ENCODE measurements at places on chromosomes 13 and 19.

DNA sequence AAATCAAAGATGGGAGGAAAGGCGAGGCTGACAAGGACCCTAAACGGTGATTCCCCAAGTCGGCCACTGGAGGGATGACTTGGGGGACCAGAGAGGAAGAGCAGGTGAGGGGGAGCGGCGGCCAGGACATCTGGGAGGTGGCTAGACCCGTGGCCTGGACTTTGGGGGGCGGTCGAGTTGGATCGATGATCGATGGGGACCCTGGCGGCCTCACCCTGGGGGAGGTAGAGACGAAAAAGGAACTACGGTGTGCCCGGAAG, 7.7 kb upstream of the CIRBP start:
- no peak for DNase-seq

DNA sequence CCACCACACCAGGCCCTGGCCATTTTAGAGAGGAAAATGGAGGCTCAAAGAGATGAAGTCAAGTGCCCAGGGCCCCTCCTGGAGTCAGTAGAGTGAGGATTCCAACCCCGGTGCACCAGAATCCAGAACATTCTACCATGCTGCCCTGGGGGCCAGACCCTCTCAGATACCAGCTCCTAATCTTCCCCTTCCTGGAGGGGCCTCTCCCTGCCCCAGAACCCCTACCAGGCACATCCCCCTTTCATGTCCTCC, 11.1 kb downstream of the CAPN12 start:
- DNase-seq: no peak

DNA sequence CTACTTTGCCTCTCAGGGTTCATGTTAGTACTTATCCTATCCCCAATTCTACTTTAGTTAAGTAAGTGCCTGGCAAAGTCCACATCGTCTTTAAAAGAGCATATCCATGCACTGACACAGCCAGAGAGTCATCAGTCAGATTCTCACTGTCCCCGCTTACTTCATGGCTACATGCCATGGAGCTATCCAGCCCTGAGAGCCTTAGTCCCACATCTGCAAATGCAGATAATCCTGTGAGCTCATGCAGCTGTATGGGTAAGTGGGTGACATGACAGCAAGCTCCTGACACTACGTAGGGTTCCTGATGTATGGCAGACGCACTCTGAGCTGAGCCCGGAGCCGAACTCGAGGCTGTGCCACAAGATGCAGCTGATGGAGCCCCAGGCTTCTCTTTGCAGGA, 661.5 kb downstream of the LIG4 start:
- DNase-seq: no peak

GRCh38 chr19:40555978-40556689, 20.5 kb upstream of the SHKBP1 start:
- no peak for DNase-seq

GRCh38 chr13:73697166-73697565, 437.0 kb downstream of the KLF12 start:
- no peak for DNase-seq

DNA sequence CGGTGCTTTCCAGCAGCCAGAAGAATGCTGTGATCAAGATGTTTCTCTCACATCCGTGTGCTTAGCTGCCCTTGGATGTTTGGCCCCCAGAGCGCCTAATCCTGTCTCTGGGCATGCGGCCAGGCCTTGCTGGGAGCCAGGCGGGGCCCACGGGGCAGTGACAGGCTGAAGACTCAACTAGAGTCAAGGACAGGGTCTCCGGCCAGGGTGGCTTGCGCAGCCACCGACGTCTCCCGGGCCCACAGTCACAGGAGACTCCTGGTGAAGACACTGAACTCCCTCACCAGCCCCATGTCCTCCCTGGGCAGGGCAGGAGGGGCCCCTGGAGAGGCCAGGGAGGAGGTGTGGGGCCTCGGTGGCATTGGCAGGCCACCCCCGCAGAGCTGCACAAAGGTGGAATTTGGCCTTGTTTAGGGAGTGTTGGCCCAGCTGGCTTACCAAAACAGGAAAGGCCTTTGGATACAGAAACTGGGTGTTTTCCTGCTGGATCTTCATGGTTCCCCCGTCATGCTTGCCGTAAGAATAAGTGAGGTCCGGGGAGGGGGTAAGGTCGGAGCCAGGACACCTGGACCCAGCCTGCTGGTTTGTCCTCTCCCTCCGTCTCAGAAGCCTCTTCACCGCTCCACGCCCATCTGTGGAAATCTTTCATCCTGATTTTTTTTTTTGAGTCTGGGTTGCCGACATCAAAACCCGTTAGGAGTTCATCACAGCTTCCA, 10.0 kb upstream of the NDUFS7 start:
- DNase-seq: peak; percentile 90

- DNase-seq: no peak
These were observed 19.3 kb upstream of the RASA3 start for GRCh38 chr13:114151565-114152284.

DNA sequence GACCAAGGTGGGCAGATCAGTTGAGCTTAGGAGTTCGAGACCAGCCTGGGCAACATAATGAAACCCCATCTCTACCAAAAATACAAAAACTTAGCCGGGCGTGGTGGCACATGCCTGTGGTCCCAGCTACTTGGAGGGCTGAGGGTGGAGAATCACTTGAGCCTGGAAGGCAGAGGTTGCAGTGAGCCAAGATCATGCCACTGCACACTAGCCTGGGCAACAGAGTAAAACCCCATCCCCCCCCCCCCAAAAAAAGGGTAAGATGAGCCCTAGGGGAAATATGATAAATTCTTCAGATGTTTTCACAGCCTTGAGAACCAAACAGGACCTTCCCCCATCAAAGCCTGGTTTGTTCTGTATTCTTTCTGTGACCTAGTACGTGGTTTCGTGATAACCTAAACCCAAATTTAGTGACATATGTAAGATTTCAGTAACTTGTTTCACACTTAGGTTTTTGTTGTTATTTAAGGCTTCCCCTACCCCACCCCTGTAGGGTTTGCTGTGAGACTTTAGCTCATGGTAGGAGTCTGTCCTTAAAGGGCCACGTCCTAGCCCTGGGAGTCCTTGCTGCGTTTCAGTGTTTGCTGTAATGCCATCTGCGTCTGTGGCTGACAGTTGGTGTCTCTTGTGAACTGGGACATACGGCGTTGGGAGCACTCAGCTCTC, 49.6 kb downstream of the MYO9B start:
- no peak for DNase-seq

- no peak for DNase-seq
These were observed 97.9 kb downstream of the DOCK9 start for GRCh38 chr13:98879957-98880356.

DNA sequence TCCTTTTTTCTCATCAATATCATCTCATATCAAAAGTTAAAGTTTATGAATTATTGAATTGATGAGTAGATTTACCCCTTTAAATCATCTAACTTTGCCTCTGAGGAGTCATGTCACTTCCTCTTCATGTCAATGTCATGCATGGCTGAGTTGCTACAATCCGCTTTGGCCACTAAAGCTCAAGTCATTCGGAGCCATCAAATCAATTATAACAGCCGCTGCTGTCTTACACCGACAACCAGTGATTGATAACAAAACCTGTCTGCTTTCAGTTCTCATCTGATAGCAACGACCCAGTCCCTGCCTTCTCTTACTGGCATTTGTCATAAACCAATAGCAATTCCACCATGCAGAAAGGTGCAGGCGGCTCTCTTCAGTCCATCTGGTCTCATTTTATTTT, 429.3 kb downstream of the DIAPH3 start:
- no peak for DNase-seq

DNA sequence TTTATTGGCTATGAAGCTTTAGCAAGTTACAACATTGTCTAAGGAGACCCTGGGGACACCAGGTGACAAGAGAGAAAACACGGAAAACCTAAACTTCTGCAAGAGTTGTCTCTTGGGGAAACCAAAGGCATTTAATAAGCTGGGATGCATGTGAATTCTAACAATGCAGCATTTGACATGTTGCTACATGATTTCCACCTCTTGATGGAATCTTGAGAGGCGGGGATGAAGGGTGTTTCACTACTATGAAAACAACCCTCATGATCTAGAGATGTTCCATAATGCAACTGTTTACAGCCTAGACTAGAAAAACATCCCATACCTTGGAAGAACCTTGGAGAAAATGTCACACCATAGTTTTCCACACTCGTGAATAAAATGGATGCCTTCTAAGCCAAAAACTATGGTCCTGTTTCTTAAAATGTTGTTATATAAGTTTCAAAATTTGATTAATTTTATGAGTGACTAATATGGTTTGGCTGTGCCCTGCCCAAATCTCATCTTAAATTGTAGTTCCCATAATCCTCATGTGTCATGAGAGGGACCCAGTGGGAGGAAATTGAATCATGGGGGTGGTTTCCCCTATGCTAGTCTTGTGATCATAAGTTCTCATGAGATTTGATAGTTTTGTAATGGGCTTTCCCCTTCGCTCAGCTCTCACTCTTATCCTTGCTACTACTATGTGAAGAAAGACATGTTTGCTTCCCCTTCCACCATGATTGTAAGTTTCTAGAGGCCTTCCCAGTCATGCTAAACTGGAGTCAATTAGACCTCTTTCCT, 164.6 kb downstream of the TNFSF13B start:
- no peak for DNase-seq

DNA sequence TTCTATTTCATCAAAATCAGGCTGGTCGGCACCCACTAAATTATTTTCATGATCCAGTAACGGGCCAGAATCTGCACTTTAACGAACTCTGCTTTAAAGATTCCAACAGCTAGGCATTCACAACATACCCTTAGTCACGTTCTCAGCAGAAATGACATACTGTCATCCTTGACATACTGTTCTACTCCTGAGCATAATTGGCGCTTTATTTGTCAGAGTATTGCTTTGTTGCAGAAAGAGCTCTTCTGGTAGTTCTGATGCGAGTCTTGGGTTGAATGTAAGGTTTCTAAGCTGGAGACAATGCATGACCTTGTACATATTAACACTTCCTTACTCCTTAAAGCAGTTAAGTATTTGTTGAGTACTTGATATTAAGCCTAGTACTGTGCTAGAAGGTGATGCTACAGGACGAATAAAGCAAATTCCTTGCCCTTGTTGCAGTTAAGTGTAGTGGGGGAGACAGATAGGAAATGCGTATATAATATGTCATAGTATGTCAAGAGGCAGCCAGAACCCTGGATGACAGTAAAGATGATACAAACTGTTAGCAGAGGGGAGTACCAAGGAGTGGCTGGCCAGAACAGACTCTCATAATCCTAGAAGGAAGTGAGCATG, 32.2 kb downstream of the FRY start:
- no peak for DNase-seq

GRCh38 chr19:30855442-30855841, 483.3 kb downstream of the ZNF536 start:
- no peak for DNase-seq

DNA sequence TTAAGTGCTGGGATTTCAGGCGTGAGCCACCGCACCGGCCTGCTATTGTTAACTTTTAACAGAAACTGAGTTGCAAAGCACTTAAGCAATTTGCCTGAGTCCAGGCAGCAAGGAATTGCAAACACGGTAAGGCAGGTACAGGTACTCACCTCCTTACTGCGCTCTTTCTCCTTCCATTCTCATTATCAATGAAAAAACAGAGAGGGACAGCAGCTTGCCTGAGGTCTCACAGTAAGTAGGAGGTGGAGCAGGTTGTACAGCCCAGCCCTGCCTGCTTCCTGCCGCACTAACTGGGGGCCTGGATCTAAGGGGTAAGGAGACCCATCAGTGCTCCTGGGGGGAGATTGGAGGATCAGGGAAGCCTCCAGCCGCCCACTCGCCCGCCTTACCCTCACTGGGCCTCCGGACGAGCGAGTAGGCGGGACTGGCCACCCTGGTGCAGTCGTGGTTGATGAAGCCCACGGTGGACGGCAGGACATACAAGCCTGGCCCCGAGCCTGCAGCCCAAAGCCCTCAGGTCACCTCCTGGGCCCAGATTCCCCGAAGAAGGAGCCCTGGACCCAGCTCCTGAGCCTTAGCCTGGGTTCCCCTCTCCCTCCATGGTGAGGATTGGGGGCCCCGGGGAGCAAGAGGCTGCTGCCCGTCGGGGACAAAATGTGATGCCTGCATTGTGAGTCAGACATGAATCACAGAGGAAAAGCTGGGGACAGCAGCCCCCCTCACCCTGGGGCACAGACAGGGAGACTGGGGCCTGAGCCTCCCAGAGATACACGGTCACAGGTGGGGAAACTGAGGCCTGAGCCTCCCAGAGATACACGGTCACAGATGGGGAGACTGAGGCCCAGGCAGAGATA, 11.4 kb upstream of the SHC2 start:
- no peak for DNase-seq

GRCh38 chr19:54449701-54450069, 686 bp downstream of the LENG8 start:
- no peak for DNase-seq

GRCh38 chr13:80001510-80001842, 339.4 kb downstream of the SPRY2 start:
- no peak for DNase-seq

DNA sequence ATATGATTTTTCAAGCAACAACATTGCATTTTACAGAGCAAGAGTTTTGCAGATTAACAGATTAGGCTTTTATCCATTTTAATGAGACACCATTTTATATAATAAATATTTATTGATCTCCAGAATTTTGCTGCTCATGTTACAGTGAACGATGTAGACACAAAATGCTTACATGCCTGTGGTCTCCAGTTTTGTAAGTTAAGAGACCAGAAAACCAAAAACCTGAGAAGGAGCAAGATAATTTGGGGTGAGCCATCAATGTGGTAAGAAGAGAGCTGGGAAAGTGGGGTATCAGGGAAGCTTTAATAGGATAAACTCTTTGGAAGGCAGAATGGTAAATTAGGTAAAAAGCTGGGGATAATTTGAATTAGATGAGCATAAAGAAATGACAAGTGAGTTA, 2100.5 kb upstream of the PCDH20 start:
- DNase-seq: no peak

- DNase-seq: no peak
These were observed 313.1 kb upstream of the MAB21L1 start for GRCh38 chr13:35789335-35790165.

DNA sequence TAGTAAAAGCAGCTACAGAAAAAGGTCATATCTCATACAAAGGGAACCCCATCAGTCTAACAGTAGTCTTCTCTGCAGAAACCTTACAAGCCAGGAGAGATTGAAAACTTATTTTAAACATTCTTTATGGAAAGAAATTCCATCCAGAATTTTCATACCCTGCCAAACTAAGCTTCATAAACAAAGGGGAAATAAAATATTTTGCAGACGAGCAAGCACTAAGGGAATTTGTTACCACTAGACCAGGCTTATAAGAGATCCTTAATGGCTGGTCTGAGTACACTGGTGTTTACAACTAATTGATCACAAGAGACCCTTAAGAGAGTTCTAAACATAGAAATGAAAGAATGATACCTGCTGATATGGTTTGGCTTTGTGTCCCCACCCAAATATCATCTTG, 128.6 kb upstream of the TNFSF11 start:
- DNase-seq: no peak

DNA sequence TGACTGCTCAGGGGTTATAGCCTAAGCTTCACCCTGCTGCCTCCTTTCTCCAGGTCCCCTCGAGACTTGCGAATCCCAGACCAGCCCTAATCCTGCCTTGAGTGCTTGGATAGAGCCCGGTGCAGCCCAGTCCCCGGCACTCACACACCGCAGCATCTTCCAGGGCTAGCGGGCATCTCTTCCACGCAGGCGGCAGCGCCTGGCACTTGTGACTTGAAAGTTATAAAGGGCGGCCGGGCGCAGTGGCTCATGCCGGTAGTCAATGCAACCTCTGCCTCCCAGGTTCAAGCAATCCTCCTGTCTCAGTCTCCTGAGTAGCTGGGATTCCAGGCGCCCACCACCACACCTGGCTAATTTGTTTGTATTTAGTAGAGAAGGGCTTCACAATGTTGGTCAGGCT, 1.9 kb downstream of the WDR18 start:
- no peak for DNase-seq

GRCh38 chr13:64959276-64959675, 2270.9 kb downstream of the PCDH9 start:
- DNase-seq: no peak

GRCh38 chr19:12983542-12984142, 11.6 kb upstream of the NFIX start:
- DNase-seq: peak; percentile 73

Measured in posterior cingulate gyrus (tissue), 11 donors.